Coronary artery (tissue), 2 donors: ENCODE measurements at places on chromosomes 1 and 21.

DNA sequence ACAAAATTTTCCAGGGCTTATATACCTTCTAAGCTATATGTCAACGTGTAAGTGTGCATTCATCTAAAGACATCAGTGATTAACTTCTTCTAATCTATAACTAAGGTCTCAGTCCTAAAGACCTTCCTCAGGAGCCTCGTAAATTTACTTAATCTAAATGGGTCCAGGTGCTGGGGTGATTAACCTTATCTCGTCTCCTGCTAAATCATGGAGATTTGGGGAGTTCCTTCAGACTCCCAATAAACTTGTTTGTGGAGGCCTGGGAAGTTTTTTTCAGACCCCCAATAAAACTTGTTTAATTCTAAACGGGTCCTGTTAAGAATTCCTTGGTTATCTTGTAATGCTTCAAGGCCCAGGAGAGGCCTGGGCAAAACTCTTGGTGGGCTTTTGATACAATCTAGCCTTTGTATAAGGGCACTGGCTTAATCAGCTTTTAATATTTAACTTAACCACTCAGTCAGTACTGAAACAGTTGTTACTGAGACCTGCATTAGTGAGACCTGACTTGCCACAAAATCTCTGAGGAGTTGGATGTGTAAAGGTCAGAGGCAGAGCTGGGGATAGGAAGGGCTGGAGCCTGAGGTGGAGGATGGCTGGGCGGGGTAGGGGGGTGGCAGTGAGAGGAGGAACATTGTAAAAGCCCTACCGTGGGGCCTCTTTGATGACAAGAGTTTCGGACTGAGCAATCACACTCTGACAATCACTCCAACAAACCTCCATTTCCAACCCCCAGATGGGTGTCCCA is 6.2 kb upstream of the HMGCS2 start:
- no peak for DNase-seq

DNA sequence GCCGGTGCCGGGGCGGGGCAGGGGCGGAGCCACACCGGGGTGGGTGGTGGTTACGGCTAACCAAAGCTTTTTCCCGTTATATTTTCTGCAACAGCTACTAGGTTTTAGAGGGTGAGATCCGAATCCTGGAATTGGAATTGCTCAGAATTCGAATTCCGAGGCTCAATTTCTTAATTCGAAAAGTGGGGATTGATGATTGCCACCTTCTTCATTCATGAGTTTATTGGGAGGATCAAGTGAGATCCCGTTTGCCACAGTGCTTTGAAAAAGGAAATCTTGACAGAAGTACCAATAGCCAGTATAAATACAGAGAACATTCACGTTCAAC is 207 bp upstream of the SVBP start:
- DNase-seq: no peak

- DNase-seq: no peak
Observed at GRCh38 chr1:78716186-78716585, 66.6 kb downstream of the IFI44 start.

DNA sequence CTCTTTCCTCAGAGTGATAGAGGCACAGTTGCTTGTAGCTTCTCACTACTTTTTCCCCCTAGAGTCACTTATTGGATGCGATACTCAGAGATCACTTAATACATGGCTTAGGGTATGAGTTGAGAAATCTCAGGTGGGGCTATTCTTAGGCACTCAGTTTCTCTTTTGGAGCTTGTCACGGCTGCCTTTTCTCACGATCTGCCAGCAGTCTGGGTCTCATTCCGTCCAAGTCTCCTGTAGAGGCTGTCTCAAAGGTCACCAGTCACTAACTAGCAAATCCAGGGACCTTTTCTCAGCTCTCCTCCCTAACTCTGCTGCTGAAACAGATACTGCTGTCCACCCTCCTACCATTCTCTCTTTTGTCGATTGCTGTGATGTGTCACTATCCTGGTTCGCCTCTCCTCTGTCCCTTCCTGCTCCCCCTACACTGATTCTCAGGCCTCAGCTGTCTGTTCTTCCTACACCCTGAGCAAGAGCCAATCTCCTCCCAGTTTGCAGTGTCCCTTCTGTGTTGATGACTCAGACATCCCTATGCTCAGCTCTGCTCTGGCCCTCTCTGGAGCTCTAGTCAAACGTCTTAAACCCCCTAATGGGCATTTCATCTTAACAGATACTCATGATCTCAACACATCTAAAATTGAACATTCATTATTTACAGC is 12.4 kb downstream of the ATP1A2 start:
- DNase-seq: no peak

DNA sequence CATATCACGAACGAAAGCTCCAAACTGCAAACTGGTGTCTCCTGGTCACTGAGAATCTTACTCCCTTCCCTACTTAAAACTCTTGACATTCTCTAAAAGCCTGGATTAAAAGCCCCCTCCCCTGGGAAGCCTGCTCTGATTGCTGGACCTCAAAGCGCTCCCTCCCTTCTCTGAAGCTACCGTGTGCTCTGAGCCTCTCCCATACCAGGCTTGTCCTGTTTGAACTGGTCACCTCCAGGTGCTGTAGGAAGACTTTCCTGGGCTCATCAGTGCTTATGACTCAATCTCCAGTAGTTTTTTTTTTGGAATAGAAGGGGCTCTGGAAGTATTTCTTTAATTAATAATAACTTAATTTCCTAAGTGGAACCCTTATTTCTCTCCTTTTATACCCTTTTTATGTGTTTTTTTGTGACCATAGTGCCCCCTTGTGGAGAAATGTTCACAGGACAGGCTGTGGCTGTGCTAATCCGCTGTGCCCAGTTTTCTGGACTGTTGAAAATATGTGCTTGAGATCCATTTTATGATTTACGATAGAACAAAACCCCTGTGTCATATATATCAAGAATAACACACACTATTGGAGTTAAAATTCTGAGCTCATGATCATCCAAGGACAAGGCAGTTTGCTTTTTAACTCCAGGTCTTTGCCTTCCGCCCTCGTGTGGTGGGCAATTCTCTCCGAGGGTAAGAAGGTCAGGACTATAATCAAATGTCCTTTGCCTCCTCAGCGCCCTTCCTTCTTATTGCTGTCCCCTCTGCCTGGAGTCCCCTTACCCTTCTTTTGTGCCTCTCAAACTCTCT is 16.9 kb downstream of the MTARC1 start:
- DNase-seq: no peak

- no peak for DNase-seq
Observed at GRCh38 chr1:183219616-183220009, 33.5 kb downstream of the LAMC2 start.

- DNase-seq: no peak
Observed at GRCh38 chr1:56686169-56686568, 41.1 kb downstream of the PRKAA2 start.

GRCh38 chr1:2431518-2431917 is 19.2 kb upstream of the PEX10 start:
- no peak for DNase-seq

GRCh38 chr1:214666674-214667073 is 63.7 kb downstream of the CENPF start:
- DNase-seq: no peak

DNA sequence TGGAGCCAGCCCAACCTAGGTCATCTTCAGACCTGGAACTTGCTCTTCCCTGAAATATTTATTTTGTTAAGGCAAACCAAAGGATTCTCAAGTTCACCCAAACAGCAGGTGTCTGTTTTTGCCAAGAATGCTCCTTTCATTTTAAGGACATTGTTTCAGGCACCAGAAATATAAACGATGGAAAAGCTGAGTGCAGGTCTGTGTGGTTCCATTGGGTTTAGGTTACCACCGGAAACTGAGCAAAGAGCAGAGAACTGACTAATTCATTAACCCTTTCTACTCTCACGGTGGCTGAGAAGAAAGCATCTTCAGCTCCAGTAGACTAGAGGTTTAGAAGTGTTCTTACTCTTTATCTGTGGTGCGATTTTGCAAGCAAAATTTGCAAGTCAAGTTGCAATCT is 38.0 kb upstream of the ZC3H11B start:
- no peak for DNase-seq
